ENCODE measurements at places on chromosomes 6 and 20.
A peak's percentile ranks its signal among the peaks of the same experiment; 100 is the strongest.

- DNase-seq: no peak
These were observed 130.6 kb downstream of the NFATC2 start for GRCh38 chr20:51411870-51412269.

- no peak for DNase-seq
These were observed 12.4 kb downstream of the TFB1M start for GRCh38 chr6:155301867-155302266.

DNA sequence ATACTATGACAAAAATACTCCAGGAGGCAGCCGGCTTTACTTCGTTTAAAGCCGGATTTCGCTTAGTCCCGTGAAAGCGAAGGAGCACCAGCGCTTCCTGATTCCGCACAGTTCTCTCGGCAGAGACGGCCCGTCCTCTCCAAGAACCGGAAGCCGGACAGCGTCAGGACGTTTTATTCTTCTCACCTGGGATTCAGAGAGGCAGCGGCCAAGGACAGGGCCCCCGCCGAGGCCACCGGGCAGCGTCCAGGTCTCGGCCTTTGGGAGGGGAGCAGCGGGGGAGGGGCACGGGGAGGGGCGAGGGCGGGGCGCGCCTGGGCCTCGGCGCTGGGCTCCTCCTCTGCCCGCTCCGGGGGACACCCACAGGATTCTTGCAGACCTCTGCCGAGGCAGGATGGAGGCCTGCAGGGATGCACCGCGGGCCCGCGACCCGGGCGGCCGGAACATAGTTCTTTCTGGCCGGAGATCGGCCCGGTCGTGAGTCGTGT lies 2.8 kb upstream of the DIDO1 start:
- DNase-seq: peak; percentile 28

- DNase-seq: peak; percentile 22
These were observed 286.6 kb downstream of the TENT5A start for GRCh38 chr6:81465859-81466258.

DNA sequence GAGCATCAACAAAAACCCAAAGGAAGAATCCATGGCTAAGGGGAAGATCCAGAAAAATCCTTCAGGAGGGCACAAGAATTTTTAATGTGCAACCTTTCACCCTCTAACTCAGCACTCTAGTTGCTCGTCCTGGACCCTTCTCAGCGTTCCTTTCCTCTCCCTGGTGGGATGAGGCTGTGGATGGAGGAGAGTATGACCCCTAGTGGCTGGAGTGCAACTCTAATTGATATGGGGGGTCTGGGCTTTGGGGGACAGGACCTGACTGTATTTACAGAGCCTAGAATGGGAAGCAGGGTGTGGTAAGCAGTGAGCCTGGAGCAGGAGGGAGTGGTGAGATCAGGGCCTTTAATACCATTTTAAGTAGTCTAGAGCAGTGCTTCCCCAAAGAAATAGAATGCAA lies 83.9 kb upstream of the CEP85L start:
- no peak for DNase-seq

- no peak for DNase-seq
These were observed 59.0 kb downstream of the RIPOR2 start for GRCh38 chr6:24876499-24877465.

- DNase-seq: no peak
These were observed 4.2 kb downstream of the AHI1 start for GRCh38 chr6:135493218-135493961.

DNA sequence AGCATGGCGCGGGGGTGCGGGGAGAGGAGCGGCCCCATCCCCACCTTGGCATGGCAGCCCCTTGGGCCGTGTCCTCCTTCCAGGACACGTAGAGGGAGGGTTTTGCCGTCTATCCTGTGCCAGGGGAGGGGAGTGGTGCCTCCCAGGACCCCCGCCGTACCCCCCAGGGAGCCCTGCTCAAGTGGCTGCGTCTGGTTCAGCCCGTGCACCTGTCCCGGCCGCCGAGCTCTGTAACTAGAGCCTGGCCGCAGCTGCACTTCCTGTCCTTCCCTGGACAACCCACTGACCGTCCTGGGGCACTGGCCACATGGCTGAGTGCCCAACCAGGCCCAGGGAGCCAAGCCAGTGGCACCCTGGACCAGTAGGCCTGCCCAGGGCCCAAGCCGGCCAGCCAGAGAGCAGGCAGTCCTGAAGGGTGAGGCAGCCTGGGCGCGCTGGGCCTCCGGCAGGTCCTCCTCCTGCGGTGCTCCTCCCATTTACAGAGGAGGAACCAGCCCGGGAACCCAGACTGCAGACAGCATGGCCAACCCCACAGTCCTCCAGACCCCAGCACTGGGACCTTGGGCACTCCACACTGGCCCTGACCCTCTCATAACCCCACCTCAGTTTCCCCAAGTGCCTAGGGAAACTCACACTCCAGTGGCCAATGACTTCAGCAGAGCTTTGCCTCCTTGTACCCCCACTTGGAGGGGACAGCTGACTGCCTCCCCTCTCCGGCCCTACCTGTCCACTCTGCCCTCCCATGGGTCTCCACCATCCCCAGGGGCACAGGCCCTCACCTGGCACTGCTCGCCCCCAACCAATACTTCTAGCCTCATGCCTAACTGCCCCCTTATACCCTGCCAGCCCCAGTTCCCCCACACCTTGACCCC lies 8.7 kb downstream of the LAMA5 start:
- peak; percentile 85 for DNase-seq

DNA sequence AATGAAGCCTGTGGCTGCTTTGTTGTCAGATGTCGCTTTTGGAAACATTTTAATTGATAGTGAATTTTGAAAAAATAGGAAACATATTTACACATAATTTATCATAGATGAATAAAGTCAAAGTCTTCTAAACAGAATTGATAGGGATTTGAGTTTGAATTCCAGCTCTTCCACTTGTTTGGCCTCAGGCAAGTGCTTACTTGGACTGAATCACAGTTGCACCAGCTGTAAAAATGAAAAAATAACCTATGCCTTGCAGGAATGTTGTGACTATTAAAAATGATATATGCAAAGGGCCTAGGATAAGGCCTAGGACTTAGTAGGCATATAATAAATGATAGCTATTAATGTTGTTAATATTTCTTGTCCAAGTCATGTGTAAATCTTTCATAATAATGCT lies 618.5 kb upstream of the MMS22L start:
- no peak for DNase-seq

- no peak for DNase-seq
These were observed 21.9 kb downstream of the NCOA7 start for GRCh38 chr6:125812394-125813292.

DNA sequence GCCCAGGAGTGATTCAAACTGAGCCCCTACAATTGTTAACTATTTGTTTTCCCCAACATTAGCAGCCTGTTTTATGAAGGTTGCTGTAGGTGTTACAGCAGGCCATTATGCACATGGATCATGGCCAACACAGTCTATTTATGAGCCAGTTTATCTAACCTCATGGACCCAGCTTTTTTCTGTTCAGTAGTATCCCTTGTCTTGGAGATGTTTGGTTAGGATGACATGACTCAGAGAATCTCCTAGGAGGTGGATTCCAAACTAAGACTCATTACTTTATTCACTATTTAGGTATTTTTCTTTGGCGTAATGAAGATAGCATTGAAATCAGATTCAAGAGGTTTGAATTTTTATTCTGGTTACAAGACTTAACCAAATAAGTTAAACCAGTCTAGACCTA lies 62.8 kb upstream of the TFB1M start:
- no peak for DNase-seq

- no peak for DNase-seq
These were observed 298.9 kb upstream of the BMP2 start for GRCh38 chr20:6468423-6469116.

DNA sequence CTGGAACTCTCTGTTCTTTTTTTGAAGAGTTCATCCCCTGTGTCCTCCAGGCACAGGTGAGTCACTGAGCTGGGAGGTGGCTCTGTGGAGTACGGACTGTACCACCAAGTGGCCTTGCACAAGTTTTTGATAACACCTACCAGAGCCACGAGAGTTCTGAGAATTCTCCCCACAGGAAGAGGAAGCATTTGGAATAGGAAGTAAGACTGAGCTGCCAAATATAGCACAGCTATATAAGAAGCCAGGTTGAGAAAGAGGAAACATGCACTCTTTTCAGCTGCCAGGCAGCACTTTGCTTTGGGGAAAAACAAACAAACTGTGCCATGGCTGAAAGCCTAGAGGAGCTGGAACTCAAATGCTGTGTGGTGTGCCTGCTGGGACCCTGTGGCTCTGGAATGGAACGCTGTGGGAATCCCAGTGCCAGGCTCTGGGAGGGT lies 70.8 kb upstream of the RIPOR2 start:
- no peak for DNase-seq

GRCh38 chr6:141202626-141203025 lies 930.1 kb upstream of the GJE1 start:
- DNase-seq: no peak

DNA sequence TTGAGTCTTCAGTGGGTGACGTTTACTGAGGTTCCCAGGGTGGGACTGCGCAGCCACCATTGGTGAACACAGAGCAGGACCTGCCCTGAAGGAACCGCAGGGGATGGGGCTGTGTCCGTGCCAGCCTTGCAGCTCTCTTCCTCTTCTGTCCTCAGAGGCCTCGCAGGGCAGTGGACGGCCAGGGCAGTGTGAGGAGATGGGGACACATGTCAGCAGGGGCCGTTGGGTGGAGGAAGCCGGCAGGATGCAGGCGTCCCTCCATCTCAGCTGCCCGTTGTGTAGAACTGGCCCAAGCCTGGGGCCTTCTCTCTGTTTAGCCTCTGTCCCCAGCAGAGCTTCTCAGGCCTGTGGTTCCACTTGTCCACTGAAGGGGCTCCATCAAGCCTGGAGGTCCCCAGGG lies 53.6 kb upstream of the SMOC2 start:
- DNase-seq: no peak

GRCh38 chr6:43492673-43493072 lies 15.3 kb downstream of the TJAP1 start:
- no peak for DNase-seq

DNA sequence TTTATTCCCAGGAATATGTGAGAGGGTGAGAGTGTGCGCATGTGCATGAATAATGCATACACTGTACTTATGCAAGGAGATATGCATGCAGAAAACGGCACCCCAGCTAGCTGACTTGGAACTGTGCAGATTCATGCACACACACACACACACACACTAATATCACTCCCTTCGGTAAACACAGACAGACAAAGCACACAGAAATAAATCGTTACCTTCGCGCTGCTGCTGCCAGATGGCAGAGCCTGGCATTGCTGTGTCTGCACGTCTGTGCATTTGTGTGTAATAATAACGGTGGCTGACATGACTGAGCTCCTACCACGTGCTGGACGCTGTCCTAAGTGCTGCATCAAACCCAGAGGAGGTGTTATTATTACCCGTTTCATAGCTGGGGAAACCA lies 36.8 kb downstream of the PREX1 start:
- peak; percentile 32 for DNase-seq

GRCh38 chr6:161683400-161683799 lies 409.5 kb upstream of the AGPAT4 start:
- DNase-seq: no peak
